ENCODE measurements at places on chromosomes 6 and 20. TPM values are rescaled to one million over a fixed set of nuclear protein-coding genes. Genes with fewer than 3 reads are reported as not detected.

- no peak for DNase-seq
Measured at GRCh38 chr6:161215193-161215592, 58.7 kb downstream of the AGPAT4 start.

GRCh38 chr20:9637889-9638288 lies 123.5 kb downstream of the LAMP5 start:
- no peak for DNase-seq

- no peak for DNase-seq
Measured at GRCh38 chr20:58329711-58330110, 20.2 kb downstream of the RAB22A start.

GRCh38 chr6:123089226-123089625 lies 93.2 kb downstream of the CLVS2 start:
- DNase-seq: no peak

DNA sequence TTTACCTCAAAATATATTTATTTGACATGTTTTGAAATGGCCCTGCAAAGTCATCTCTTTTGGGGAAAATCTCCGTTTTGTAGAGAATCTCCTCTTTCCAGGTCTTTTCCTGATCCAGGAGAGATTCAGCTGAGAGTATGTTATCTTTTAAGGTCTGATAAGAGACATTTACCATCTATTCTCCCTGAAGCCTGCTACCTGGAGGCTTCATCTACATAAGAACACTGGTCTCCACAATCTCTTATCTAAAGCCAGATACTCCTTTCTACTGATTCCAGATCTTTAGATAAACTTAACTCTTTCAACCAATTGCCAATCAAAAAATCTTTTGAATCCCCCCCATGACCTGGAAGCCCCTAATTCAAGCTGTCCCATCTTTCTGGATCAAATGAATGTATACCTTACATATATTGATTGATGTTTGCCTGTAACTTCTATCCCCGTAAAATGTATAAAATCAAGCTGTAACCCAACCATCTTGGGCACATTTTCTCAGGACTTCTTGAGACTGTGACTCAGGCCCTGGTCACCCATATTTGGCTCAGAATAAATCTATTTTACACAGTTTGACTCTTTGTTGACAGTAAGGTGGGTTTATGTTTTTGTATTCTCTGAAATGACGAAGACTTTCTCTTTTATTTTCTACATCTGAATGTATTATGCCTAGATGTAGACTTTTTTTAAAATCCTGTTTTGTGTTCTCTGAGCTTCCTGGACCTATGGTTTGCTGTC lies 95.5 kb downstream of the ECT2L start:
- no peak for DNase-seq

DNA sequence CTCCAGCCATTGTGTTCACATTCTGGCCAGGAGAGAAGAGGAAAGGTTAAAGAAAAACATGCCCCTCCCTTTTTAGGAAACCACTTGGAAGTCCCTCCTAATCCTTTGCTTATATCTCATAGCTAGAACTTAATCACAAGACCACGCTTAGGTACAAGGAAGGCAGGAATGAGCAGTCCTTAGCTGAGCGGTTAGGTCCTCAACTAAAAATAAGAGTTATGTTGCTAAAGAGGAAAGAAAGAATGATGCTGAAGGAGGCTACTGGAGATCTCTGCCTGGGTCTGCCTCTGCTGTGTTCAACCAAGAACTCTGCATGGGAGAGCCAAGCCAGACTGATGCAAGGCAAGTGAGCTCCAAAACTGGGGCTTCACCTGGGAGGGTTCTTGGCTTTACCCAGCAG lies 11.6 kb upstream of the ARFGEF2 start:
- DNase-seq: no peak

DNA sequence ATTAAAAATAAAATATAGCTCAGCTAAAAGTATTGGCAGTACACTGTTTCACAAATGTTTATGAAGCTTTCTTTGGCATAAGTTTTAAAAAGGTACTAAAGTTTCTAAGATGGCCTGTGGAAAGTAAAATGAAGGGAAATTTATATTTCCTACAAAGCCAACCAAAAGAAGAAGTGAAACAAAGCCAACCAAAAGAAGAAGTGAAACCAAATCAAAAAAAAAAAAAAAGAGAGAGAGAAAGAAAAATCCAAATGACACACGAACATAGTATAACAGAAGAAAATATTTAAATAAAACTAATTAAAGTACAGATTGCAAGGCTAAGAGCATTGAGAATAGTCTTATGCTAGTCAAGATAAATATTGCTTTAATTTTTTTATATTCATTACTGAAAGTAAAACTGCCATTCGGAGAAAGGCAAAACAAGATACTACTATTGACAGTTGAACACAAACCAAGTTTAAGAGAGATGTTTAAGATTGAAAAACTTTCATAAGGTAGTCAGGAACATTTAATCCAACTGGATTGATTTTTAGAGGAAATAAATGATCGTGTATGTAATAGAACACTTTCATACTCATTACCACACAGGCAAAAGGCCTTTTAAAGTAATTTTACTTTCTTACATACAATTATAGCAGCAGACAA lies 12.8 kb upstream of the KHDRBS2 start:
- no peak for DNase-seq

DNA sequence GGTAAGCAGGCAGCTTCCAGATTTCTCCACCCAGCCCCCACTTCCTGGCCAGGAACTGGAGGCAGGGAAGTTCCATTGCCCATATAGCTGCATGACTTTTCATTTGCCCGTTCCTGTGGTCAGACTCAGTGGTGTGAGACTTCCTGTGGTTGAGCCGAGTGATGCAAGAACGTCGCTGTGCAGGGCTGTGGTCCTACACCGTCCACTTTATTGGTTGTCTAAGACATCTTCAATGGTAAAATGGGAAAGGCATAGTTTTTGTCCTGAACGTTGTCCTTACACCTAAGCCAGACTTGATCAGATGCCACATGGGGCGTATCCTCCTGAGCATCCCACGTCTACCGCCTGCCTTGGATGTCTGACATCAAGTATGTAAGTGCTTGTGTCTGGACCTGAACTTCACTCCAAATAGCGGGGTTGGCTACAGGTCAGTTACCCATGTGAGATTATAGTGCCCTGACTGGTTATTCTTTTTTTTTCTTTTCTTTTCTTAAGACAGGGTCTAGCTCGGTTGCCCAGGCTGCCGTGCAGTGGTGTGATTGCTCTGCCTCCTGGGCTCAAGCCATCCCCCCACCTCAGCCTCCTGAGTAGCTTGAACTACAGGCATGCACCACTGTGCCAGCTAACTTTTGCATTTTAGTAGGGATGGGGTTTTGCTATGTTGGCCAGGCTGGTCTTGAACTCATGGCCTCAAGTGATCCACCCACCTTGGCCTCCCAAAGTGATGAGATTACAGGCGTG lies 25.9 kb upstream of the GTSF1L start:
- peak; percentile 52 for DNase-seq

MPC1 gene
- total RNA-seq: 29.6 TPM

EFCAB8 gene
- 0.47 TPM for total RNA-seq

RBL1 gene
- 49.4 TPM for total RNA-seq

DDRGK1 gene
- 58.1 TPM for total RNA-seq

THEMIS gene
- total RNA-seq: 152 TPM
